ENCODE measurements at places on chromosomes 11 and 22.

GRCh38 chr22:48745842-48746788 lies 1081.6 kb downstream of the BRD1 start:
- DNase-seq: no peak

DNA sequence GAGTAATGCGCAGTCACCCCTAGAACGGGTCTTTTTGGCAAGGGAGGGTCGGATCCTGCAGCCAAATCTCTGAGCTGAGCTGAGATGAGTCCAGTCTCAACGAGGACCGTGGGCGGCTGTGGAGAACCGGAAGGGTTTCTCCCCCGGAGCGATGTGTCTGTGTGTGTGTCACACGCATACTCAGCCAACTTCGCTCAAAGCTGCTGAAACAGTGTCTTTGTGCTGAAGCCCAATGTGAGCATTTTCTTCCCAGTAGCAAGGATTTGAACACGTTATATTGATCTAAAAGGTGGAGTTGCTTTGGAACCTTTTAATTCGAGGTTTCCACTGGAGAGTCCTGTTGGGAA lies 1.4 kb upstream of the CELSR1 start:
- no peak for DNase-seq

DNA sequence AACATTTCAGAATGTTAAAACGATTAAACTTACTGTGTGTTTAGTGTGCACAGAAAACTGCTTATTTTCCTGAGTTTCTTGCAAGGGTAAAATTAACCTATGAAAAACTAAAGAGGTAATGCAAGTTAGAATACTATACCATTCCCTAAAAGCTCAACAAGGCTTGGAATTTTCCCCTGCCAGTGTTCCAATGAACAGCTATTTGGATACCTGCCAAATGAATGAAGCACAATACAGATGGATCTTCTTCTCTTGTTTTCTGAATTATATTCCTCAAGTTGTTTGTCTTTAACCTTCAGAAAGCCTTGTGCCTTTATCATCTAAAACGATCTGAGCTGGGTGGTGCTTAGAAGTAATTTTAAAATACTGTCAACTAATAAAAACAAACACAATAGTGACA lies 204.5 kb downstream of the LRRC4C start:
- no peak for DNase-seq

- DNase-seq: no peak
Measured at GRCh38 chr11:24609192-24610119, 112.6 kb downstream of the LUZP2 start.

Measured in activated CD4-positive, alpha-beta T cell treated with anti-CD3 and anti-CD28 coated beads, Interleukin-2, amount 50 U/mL, for 24 hours (primary cell).